ENCODE measurements at places on chromosomes 12 and 14. TPM values are rescaled to one million over a fixed set of nuclear protein-coding genes. Genes with fewer than 3 reads are reported as not detected.

Gene ACAD10
- 7.6 TPM for total RNA-seq

Gene CLEC14A
- total RNA-seq, result 84.2 TPM

Gene ACVRL1
- total RNA-seq, result 416 TPM

Gene CLMN
- 0.63 TPM for total RNA-seq

Gene NOC4L
- total RNA-seq, result 12.3 TPM

Gene AKAP5
- total RNA-seq, result 0.13 TPM

Gene KRT77
- total RNA-seq, result not detected

Gene PLA2G1B
- not detected for total RNA-seq

Gene ADAM21
- total RNA-seq, result 0.26 TPM

Gene C12orf50
- total RNA-seq, result not detected

Gene KERA
- not detected for total RNA-seq

Gene OR9K2
- not detected for total RNA-seq

Gene KLRF1
- not detected for total RNA-seq

Gene CBLN3
- 0.13 TPM for total RNA-seq

Gene P2RX2
- total RNA-seq, result not detected

Gene RERG
- not detected for total RNA-seq

Gene RSRC2
- total RNA-seq, result 22.6 TPM

Gene DLK1
- total RNA-seq, result not detected

Gene VWF
- total RNA-seq, result 467 TPM

Gene TSPAN8
- not detected for total RNA-seq

Gene MYBPC1
- not detected for total RNA-seq

Gene TAS2R9
- total RNA-seq, result not detected

Gene KRT2
- total RNA-seq, result not detected

Gene PLEKHG7
- total RNA-seq, result not detected

Gene GPRC5A
- total RNA-seq, result 1.8 TPM

Gene RAD51AP1
- total RNA-seq, result 14.1 TPM

Gene WNT1
- total RNA-seq, result not detected

Gene SYCP3
- not detected for total RNA-seq

Gene PKP2
- 1.3 TPM for total RNA-seq

Gene MANSC4
- not detected for total RNA-seq

Gene AGAP2
- 0.26 TPM for total RNA-seq

Gene SLC4A8
- 0.90 TPM for total RNA-seq

Gene AQP2
- total RNA-seq, result not detected

Gene ZC2HC1C
- 0.51 TPM for total RNA-seq

Gene TRHDE
- under 0.01 TPM for total RNA-seq

All from dermis microvascular lymphatic vessel endothelial cell (primary cell).